CD8-positive, alpha-beta T cell (primary cell): ENCODE measurements at places on chromosomes 4 and X.

DNA sequence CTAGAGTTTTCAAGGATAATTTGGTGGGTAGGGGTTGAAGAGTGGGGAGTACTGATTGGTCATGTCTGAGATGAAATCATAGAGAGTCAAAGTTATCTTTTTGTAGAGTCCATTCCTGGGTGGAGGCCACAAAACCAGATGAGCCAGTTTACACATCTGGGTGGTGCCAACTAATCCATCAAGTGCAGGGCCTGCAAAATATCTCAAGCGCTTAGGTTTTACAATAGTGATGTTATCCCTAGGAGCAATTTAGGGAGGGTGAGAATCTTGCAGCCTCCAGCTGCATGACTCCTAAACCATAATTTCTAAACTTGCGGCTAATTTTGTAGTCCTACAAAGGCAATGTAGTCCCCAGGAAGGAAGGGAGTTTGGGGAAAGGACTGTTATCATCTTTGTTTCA is 988.3 kb upstream of the LCORL start:
- no peak for DNase-seq

DNA sequence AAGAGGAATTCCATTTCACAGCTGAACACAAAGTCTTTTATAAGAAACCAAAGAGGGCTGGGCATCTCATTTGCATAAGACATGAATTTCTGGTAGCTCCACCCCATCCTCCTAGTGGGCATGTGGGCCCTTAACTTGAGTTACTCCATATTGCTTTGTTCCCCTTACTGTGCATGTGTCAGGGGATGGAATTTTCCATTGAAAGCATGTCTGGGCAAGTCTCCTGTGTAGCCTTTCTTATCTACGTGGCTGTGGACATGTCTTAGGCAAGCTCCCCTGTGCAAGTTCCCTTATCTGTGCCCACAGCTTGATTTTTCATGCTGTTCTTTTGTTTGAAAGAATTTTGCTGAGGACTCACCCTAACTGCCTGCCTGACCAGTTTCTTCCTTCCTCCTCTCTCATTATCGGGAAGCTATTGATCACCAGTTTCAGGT is 123.5 kb upstream of the JADE1 start:
- DNase-seq: no peak

DNA sequence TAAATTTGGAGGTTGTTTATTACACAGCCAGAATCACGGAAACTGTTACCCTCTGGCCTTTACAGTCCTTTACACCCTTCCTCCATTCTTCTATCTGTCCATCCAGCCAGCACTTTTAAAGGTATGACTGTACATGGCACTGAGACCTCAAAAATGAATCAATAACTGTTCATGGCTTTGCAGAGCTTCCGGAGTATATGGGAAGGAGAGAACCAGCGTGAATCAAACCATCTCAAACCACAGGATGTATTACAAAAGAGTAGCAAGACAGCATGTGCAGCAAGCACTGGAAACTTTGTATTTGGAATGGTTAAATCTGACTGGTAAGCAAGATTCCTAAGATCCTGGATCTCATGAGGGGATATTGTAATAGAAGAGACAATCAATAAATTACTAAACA is 228.5 kb upstream of the CASK start:
- DNase-seq: no peak

DNA sequence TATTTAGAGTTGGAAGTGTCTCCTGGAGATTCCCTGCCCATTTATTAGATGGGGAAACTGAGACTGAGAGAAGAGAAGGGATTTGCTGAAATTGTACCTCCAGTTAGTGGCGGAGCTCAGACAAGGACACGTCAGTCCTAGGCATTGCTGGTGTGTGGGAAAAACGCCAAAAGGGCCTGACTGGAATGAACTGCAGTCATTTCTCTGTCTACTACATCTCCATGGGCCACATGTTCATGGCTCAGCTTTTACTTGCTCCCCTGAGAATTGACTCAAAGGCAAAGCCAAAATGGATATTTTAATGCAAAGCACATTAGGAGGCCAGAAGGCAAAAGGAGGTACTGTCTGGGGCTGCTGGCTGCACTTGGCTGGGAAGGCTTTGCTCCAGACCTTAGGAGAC is 3.9 kb downstream of the TFDP3 start:
- DNase-seq: no peak

DNA sequence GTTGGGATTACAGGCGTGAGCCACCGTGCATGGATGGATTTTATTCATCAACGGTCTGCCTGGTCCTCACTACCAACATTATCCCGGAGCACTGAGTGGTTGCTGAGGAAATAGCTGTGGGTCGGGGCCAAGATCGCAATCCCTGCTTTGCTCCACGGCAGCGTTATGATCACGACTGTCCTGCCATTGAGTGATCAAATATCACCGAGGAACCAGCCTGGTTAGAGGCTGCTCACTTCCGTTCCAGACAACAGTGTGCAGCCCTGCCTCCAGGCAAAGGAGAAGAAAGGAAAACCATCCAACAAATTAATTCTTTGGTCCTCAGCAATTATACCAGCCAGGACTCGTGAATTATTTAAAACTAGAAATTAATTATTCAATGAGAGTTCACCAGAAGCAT is 70.6 kb upstream of the TBL1X start:
- no peak for DNase-seq

GRCh38 chr4:2412534-2412884 is 5.9 kb downstream of the ZFYVE28 start:
- peak; percentile 84 for DNase-seq

- DNase-seq: no peak
Measured at GRCh38 chr4:145842224-145842887, 96.3 kb downstream of the ZNF827 start.

- no peak for DNase-seq
Measured at GRCh38 chrX:153707406-153707805, 16.8 kb downstream of the BCAP31 start.

DNA sequence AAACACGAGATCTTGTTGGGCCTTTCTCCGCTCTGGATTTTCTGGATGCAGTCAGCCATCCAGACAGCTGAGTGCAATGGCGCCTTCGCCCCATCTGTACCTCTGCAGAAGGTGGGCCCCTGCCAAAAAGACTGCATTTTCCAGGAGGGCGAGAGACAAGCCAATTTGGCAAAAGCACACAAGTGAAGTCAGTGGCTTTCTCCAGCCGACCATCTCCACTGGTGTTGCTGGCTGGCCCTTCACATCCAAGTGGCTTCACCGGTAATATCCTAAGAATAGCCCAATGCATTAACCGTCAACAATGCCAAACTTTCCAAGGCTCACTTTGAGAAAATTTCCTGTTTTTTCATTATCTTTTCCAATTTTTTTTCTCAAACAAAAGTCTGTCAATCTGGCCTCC is 96.2 kb upstream of the MXRA5 start:
- DNase-seq: no peak

DNA sequence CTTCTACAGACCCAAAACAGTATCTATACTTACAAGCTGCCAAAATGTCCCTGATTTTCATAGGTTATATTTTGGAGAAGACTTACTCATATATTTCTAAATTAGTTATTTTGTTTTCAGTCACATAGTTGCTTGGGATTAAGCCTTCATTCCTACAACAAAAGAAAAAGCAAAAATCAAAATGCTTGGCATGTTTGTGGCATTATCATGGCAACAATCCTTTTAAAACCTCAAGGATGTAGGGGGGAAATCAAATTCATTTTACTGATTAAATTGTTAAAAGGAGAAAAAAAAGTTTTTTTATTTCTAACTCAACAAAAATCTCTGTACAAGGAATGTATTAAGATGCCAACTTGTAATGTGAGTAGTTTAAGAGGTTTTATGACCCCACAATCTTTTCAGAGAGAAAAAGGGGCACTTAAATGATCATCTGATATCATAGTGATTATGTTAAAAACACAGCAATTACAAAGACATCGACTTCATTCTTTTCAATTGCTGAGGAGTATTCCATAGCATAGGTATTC is 23.5 kb downstream of the TXK start:
- DNase-seq: no peak

DNA sequence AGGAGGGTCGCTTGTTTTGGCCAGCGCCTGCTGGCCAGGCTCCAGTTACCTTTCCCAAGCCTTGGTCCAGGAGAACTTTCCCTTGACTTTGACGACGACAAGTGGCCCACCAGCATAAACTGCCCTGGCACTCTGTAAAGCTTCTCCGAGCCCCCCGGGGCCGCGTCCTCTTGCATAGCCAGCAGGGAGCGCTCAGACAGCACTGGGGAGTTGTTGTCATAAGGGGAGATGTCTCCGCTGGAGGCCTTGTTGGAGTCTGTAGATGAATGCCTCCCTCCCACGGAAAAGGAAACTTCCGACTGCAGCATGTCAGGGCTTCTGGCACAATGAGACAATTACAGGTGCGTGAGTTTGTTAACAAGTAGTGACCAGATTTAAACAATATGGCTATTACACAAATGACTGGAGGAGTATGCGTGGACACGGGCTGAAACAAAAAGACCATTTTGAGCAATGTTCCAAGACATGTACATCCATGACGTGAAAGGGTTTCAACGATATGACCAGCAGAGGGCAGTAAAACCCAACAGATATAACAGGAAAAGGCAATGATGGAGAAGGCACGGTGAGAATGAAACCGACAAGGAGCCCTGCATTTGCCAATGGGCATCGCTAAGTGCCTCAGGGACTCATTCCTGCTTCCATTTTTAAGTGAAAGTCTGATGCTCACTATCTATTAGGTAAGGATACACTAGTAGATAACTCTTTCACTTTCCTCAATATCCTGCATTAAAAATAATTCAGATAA is 33.0 kb downstream of the HCCS start:
- peak; percentile 66 for DNase-seq

GRCh38 chrX:109719264-109719663 is 13.8 kb downstream of the ACSL4 start:
- no peak for DNase-seq

DNA sequence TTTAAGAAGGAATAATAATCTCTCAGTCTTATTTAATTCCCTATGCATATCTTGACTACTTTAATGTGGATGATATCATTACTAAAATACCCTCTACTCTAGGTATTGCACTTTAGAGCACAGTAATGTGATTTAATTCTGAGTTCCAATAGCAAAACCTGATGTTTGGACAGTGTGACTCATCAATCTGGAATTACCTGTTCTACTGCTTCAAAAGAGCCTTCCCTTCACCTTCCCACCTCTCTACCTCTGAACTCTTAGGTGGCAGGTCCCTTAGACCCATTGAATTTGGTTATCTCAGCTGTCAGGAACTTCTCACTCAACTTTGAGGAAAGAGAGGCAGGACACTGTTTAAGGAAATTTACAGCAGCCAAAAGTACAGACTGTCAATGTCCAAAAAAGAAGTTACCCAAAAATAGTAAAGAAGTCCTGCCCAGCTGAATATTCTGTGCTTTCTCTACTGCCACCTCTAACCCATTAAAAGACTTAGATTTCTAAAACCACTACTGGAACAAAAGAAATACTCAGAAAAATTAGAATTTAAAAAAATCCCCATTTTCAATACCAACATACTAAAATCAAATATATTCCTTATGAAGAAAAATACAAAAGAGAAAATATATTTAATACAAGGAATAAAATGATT is 123.1 kb upstream of the GPM6A start:
- DNase-seq: no peak

GRCh38 chrX:1542994-1543725 is 6.2 kb upstream of the P2RY8 start:
- DNase-seq: peak; percentile 42

- no peak for DNase-seq
Measured at GRCh38 chr4:167233685-167234315, 494 bp downstream of the SPOCK3 start.

- DNase-seq: no peak
Measured at GRCh38 chr4:184937745-184938144, 80.5 kb upstream of the HELT start.

DNA sequence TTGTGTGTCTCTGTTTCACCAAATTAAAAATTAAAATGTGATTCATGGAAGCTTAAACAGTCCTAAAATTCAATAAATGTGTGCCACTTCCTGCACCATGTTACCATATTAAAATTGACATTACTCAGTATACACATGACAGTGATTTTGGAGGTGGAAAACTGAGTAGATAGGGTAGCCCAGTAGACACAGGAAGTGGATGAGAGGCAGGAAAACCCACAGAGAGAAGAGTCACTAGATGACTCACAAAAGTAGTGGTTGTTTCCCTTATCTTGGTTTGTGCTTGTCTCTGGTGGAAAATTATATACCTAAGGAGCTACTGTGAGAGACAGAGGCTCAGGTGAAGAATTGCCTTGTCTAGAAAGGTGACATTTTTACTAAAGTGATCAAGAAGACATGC is 375.8 kb upstream of the CXorf51B start:
- no peak for DNase-seq

GRCh38 chr4:139247241-139247640 is 32.8 kb downstream of the MGARP start:
- no peak for DNase-seq

DNA sequence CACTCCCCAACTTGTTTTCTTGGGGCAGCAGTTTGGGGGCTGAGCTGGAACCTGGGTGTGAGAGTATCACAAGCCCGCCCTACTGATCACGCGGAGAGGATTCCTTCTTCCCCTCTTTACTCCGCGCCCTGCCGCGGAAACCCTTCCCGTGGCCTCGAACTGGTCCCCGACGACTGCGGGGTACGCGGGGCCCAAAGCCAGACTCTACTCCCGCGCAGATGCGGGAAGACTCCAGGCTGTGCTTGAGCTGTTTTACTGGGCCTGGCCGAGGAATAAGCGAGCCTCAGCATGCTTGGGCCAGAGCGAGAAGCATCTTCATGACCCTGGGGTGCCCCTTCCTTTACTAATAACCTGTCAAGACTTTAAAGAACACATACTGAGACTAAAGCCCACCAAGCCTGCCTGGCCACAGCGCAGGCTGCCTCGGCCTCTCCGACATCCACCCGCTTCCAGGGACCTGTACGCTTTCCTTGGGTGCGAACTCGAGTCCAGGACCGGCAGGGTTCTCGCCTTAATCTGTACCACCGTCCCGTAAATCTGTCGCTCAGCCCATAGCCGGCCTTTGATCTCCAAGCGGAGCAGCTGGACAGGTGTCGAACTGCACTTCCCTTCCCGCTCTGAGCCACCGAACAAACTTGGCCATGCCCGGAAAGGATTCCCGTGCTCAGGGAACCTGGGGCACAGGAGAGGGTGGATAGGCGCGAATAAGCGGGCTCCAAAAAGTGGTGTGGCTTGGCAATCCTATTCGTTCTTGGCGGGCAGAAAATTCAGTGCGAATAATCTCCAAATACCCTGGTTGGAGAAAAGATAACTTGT is 55.0 kb upstream of the TMEM33 start:
- no peak for DNase-seq

GRCh38 chr4:61648264-61648663 is 448.1 kb downstream of the ADGRL3 start:
- DNase-seq: no peak
